Calu3 (cell line): ENCODE measurements at places on chromosomes 5 and 9. TPM values are rescaled to one million over a fixed set of nuclear protein-coding genes. Genes with fewer than 3 reads are reported as not detected.

DNA sequence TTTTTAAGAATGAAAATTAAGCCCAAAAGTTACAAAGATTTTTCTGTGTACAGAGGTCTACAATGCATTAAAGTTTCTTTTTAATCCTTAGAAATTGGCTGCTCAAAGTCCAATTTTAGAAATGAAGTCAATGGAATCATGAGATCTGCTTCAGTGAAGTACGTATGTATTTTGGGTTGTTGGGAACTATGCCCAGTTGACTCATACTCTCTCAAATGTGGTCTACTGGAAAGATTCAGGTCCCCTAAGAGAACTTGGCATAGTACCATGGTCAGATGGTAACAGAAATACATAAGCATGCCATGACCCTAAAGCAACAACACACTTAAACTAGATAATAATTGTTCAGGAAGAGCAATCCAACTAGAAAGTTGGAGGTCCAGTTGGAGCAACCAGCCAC is 23.0 kb downstream of the FBLL1 start:
- no peak for DNase-seq

GRCh38 chr5:147485046-147485445 is 24.8 kb downstream of the DPYSL3 start:
- DNase-seq, result no peak

DNA sequence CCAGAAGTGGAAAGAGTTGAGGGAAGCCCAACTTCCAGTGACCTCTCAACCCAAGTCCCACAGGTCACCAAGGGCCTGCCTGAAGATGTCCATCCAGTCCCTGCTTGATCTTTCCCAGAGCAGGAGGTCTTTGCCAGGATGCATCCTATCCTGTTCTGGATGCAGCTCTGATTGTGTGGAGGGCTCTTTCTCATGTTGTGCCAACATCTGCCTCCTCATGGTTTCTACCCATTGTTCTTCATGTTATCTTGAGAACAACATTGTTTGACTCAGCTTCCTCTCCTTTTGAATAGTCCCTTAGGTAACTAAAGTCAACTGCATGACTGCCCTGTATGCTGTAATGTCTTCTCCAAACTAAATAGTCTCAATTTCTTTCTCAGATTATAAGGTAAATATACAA is 169.3 kb downstream of the CCDC192 start:
- DNase-seq, result no peak

DNA sequence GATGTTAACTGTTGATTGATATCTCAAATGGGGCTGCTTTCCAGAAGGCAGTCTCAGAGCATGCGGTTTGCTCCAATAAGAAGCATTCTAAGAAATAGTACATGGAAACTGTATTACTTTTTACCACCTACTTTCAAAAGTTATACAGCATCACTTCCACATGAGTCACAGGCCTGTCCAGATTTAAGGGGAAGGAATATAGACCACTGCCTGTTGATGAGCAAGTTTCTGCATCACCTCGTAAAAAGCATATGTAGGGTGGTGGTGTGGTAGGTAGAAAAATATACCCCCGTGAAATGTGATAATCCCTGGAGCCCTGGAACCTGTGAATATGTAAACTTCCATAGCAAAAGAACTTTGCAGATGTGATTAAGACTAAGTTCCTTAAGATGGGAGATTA is 816.6 kb upstream of the CDH6 start:
- DNase-seq, result no peak

The ZNF608 gene
- 7.3 and 8.4 TPM in 2 replicates for total RNA-seq

The PWWP2A gene
- total RNA-seq, result 33.4 and 36.4 TPM in 2 replicates

GRCh38 chr9:120711841-120712538 is 2.3 kb downstream of the MEGF9 start:
- no peak for DNase-seq

The FLT4 gene
- not detected in 2 replicates for total RNA-seq

- no peak for DNase-seq
Observed at GRCh38 chr9:2645569-2645968, 24.0 kb downstream of the VLDLR start.

DNA sequence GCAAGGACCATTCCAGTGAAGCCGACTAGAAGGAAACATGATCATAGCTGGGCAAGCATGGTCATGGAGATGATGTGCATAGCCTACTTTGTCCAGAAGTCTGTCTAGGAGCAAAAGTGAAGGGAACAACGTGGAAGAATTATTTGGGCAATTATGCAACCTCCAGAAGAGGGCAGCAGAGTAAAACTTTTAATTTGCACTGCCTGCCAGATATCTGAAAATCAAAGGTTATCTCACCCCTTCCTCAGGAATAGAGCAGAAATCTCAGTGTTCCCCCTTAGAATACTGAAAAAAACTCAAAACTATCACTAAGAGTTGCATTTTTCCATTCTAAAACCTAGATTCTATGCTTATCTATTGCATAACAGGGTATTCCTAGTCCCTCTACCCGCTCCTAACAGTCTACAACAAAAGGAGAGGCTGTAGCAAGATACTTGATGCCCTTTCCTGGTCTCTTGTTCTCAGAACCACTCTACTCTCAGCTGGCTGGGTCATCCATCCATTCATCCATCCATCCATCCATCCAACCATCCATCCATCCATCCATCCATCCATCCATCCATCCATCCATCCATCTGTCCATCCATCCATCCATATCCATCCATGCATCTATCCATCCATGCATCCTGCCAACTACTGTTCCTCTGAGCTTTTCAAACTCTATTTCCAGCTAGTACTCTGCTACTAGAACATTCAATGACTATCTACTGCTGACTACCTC is 8.4 kb upstream of the SETD9 start:
- peak; percentile 54 for DNase-seq

DNA sequence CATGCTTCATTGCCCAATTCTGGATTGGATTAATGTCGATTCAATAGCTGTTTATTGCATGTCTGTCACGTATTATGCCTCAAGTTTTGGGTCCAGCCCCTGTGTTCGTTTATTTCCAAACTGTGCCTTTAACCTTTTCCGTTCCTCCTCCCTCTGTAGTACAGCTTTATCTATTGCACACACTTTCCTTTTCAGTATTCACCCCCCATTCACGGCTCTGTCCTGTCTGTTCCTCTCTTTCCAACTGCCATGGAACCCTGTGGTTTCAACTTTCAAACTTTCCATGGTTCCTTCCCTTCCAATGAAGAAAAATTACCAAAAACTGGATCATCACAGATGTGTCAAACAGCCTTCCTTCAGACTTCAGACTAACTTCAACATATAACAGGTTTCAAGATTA is 17.1 kb downstream of the SMARCA2 start:
- no peak for DNase-seq

The PLPP7 gene
- not detected in 2 replicates for total RNA-seq

DNA sequence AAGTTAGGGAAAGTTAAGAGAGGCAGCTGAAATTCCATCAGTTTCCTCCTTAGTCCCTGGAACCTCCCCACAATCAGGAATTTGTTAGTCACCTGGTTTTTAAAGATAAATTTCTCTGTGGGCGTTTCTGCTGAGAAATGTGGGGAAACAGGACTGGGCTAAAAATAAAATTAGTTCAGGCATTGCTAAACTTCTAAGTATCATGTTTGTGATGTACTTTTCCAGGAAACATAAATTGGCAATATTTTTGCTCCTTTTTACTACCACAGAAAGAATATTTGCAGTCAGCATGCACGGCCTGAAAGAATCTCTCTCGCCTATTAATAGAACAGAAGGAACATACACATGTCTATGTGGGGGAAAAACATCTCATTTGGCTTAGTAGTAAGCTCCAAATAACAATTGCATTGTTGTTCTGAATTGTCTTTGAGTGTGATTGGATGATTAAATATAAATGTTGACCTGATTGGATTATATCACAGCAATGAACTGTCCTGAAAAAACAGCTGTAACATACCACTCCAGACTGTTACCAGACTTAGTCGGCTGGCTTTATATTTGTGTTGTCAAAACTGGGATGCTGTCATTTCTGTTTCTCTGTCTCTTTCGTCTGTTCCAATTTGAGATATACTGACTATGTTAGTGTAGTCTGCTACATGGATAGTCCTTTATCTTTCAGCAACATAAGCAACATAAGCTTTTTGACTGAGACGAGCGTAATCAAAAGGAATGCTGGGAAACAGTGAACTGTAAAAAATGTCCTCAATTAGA is 12.9 kb downstream of the TJP2 start:
- DNase-seq, result no peak

GRCh38 chr5:14399054-14399692 is 182.4 kb upstream of the OTULINL start:
- DNase-seq, result no peak

The MLLT3 gene
- 22.9 and 23.1 TPM in 2 replicates for total RNA-seq

- DNase-seq, result peak; percentile 15
Observed at GRCh38 chr5:109485030-109485429, 75.3 kb upstream of the PJA2 start.

DNA sequence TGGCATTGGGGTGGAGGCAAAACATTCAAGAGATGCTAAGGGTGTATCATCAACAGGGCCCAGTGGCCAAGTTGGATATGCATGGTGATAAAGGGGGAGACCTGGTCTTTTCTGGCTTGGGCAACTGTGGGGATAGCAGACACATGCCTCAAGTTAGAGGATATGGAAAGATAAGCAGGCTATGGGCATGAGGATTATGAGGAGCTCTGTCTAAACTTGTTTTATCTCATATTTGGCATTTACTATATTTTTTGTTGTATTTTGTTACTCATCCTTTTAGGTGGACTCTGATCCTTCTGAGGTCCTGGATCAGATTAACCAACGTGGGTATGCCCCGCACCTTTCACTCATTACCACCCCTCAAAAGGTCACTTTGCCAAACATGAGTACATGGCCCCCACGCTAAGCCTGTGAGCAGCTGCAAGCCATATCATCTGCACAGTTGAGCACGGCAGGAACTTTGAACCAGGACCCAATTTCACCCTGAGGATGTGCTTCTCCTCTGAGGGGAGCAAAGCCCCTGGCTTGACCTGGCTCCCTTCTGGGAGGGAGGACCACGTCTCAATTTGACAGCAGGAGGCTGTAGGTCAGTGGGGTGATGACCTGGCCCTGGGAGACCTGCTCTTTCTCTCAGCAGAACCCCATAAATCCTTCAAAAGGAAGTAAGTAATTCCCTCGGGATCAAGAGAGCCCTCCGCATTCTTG is 71.1 kb upstream of the CD180 start:
- DNase-seq, result no peak

The CCL21 gene
- not detected in 2 replicates for total RNA-seq

- no peak for DNase-seq
Observed at GRCh38 chr9:124698265-124698664, 72.8 kb downstream of the NR6A1 start.

DNA sequence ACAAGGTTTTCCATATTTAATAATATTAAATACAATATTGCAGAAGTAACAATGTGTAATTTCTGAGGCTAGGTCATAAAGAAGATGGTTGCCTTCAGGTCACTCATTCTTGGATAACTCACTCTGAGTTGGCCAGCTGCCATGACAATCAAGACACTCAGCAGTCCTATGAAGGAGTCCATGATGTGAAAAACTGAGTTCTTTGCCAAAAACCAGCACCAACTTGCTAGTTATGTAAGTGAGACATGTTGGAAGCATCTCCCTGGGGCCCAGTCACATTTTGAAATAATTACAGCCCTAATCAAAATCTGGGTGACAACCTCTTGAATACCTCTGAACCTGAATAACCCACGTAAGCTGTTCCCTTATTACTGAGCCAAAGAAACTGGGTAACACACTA is 453.2 kb downstream of the CDH18 start:
- DNase-seq, result no peak

The ANKRA2 gene
- total RNA-seq, result 24.4 and 26.5 TPM in 2 replicates

The RNF183 gene
- total RNA-seq, result 0.76 and 1.5 TPM in 2 replicates

DNA sequence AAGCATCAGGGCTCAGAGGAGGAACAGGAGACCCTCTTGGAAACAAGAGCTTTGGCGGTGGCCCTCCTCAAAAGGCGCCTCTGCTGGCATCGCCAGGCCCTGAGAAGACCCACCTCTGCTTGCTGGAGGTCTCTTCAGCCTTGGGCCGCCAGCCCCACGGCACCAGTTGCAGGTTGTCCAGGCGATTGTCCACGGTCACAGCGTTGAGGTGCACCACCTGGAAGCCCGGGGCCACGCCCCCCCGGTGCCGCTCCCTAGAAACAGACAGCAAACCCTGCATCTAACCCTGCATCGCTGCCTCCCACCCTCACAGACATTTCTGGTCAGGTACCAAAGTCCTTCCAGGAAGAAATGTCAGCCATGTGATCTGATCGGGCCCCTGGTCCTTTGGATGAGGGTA is 3.5 kb downstream of the ZMYND19 start:
- no peak for DNase-seq

The SH3RF2 gene
- total RNA-seq, result 21.9 and 25.1 TPM in 2 replicates

DNA sequence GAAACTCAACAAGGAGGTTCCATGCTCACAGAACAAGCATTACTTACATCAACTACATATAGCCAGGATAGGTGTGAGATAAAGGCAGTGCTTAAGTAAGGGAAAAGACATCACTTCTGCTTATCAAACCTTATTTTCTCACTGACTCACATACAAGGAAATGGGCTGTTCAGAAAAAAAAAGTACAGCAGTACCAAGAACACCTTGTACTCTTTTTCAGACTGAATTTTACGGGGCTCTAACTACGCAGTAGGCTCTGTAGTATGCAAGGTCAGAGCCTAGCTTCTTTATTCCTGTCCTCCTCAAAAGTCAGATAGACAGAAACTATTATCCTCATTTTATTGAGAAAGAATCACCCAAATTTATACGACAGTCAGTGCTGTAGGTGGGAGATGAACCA is 5.8 kb downstream of the PSMB7 start:
- DNase-seq, result no peak

DNA sequence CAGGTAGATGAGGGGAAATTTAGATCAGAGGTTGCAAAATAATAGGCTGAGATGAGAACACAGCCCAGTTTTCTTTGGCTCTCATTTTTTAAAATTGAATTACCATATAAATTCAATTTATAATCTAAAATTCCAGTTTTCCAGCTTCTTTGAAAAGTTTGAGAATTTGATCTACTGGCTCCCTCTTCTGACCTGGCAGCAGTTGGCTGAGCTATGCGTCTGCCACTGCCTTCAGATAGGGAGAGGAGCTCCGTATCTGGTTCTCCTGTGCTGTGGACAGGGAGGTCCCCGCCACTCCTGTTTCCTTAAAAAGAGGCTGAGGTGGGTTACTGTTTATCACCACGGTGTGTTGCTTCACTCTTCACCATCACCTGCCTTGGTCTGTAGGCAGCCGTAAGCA is 103.7 kb downstream of the ARHGAP26 start:
- DNase-seq, result no peak

DNA sequence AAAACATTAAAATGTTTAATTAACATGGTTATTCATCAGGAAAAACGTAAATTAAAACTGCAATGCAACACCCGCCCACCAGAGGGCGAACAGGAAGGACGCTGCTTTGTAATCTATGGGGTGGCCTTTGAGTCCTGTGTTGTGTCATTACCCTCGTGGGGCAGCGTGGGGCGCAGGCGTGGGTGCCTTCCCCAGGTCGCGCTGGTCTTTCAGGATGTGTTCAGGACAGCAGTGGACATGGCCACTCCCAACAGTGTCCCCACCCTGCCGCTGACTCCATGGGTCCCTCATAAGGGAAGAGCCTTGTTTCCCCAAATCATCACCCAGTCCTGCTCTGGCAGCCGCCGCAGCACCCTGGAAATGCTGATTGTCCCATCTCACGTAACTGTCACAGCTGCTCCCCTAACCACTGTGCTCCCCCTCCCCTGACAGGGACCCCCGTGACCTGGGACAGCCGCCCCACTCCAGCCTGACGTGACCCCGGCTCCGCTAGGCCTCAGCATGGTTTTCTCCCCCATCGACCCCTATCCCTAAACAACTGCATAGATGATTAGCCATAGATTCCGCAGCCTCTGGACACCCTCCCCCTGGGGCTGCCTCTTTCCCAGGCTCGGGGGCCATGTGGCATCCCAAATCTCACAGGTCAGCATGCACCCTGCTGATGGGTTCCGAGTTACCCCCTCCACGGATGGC is 36.4 kb downstream of the GLT6D1 start:
- DNase-seq, result peak; percentile 54
